ENCODE measurements at places on chromosomes 3 and 15.

DNA sequence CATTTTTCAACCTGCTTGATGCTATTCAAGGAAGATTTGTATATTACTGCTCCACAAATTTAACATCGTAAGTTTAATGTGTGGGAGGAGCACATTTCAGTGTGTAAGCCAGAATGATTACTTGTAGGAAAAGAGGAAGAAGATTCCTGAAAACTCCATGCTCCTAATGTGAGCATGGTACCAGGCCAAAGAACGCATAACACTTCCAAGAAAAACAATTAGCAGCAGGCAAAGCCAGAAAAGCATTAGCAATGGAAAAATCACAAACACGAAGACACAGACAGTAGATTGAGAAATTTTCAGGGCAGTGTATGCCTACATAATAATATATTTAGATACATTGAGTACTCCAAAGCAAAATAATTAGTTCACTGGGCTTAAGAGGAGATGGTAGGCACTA, 96.6 kb upstream of the CBLB start:
- DNase-seq, result no peak

- DNase-seq, result no peak
Measured at GRCh38 chr3:129557548-129557894, 14.5 kb downstream of the H1-8 start.

DNA sequence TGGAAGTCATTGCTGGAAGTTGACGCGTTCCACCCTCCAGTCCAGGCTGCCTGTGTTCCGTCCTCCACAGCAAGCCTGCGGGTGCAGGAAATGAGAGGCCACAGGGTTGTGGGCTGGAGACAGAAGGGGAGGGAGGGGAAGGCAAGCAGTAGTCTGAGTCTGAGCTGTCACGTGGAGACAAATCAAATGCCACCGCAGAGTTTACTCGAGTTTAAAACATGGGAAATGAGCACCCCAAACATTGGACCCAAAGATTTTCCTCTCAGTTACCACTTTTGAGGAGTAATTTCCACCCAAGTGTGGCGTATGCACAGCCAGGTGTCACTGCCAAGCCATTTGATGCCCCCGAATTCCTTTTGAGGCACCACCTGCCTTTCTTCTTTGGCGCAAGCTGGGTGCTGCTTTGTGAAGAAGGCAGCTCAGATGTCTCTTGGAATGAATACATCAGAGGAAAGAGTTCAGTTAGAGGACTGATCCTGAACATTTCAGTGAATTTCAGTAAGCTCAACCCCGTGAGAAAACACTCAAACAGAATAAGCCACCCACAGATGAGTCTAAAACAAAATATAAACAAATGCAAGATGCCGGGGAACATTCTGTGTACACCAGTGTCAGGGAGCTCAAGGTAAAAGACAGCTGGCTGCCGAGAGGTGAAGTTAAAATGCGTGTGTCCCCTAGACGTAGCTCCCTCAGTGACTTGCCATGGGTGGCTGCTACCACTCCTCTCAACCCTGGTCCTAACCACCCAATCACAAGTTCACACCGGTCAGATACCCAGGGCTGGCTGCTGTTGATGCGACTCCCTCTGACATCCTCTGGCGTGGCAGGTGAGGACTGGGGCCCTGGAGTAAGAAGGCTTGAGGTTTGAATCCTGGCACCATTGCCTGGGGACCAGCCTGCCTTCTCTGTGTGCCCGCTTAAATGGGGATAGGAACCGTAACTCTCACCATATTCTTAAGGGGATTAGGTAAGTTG, 203.8 kb downstream of the UACA start:
- no peak for DNase-seq

GRCh38 chr3:48271763-48272498, 31.0 kb downstream of the ZNF589 start:
- no peak for DNase-seq

- DNase-seq, result no peak
Measured at GRCh38 chr3:188220097-188220788, 66.3 kb downstream of the LPP start.

- no peak for DNase-seq
Measured at GRCh38 chr3:123448536-123449101, at the start of gene ADCY5. ADCY5 (minus strand) TSS chr3:123449090; CDS start chr3:123448545, 545 bp downstream.

- DNase-seq, result no peak
Measured at GRCh38 chr3:115281697-115282675, 134.9 kb upstream of the ZBTB20 start.

GRCh38 chr3:190528706-190529105, 14.8 kb downstream of the IL1RAP start:
- DNase-seq, result no peak

DNA sequence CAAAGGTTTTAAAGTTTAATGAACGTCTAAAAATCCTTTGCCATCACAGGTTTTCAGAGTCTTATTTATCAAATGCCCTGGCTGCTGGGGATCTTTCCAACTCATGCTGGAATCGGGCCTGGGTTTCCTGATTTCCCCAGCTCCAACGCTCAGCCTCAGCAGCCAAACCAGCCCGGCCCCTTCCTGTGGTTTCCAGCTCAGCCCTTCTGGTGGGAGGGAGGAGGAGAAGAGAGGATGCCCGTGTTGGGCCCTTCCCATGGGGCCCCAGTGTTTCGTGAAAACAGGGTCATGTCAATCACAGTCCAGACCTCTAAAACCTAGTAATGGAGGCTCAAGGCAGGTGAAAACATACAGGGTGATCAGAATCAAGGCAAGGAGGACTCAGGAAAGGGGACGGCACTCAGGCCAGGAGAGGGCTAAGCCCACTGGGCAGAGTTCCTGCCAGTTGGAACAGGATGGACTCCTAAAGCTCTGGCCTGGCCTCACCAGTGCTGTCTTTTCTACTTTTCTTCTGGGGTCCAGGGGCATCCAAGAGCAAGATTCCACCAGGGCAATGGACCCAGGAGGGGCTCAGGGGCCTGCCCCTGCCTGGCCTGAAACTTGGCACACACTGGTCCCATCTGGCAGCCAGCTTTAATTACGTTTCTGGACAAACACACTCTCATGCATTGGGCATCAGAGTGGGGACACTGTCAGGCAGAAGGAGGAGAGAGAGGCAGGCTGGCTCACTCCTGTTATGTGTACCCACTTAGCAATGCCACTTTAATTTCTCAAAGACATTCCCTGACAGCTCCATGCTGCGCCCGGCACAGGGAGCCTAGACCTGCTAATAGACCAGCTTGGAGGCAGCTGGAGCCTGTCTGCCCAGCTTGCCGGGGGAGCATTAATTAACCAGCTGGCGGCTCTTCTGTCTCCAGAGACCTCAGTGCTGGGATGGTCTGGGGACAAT, 194.6 kb downstream of the FAM43A start:
- no peak for DNase-seq

DNA sequence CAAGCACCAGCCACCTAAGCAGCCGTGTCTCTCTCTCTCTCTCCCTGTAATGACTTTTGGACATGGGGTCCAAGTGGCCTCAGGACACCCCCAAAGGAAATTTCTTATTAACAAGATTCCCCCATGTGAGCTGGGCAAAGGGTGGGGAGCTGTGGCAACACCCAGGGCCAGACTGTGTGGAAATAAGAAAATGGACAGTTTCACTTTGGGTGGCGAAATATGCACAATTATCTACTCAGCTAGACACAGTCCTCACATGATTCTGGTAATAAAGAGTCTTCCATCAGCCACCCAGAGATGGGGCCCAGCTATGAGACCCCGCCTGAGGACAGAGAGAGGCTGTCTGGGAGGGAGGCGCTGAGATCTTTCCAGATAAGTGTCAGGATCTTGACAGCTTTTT, 96.8 kb upstream of the TPM1 start:
- DNase-seq, result no peak

- DNase-seq, result no peak
Measured at GRCh38 chr3:125143538-125143937, 69.0 kb downstream of the SLC12A8 start.

DNA sequence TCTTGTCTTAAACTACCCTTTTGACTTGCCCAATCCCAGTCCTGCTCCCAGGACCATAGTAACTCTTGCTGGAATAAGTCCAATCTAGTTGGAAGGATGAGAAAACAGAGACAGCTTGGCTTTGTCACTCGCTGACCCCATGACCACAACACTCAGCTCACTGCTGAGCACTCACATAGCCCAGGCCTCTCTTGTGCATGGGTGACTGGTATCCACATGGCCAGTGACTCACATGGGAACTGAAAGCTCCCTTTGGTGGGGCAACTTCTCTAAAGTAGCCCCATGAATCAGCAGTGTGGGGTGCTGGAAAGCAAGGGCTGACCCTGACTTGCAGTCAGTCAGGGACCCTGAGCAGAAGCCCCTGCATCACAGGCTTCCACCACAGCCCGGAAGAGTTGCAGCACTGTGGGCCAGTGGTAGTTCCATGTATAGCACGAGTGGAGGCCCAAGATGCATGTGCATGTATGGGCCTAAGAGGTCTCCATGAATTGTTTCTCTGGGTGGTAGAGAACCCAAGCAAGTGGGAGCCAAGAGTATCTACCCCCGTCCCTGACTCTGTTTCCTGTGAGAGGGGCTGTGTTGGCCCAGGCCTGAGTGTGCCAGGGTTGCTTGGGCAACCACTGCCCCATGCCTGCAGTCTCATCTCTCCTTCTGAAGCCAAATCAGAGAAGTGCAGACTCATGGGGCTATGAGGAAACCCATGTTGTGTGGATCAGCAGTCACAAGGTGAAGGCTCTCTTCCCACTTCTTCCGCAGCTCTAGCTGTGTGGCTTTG, 62.1 kb upstream of the XCR1 start:
- no peak for DNase-seq

- DNase-seq, result no peak
Measured at GRCh38 chr3:129592381-129593131, 13.9 kb downstream of the PLXND1 start.

DNA sequence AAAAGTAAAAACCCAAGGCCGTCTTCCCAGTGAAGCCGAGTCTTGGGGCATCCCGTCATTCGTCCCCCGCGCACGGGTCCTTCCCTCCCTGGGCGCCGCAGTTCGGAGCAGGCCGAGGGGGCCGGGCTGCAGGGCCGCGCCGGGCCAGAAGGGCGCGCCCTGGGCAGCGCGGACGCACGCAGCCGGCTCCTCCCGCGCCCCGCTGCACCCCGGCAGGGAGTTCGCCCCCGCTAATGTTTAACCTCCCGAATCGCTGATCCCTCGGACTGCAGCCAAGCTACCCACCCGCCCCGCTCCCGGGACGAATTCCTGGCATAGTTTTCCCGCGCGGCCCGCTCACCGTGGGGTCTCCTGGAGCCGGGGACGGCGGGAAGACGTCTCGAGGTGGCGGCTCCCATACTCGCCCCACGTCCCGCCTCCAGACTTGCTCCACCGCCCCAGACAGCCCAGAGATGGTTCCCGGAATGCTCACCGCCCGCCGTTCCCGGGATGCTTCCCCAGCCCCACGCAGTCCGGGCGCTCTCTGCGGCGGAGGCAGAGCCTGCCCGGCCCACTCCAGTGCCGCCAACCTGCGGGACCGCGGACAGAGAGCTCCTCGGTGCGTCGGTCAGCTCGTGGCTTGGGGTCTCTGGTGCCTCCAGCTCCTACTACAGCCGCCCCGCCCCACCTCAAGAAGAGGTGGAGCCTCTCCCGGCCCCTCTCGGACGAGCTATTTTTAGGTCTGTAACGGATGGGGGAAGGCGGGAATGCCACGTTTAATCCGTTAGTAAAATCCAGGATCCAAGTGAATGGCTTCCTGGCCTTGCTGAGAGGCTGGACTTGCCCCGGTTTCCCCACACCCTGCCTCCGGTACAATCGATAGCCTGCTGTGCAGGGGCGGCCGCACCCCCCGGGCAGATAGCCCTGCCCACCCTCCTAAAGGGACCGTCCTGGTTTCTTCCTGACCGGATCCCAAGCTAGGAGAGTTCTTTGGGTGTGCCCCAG, at the start of gene DZIP1L:
TSS of gene DZIP1L (minus strand) at position 621 of the 984 bp plus-strand sequence. CDS start 11,637 bp downstream, outside the sequence.
- DNase-seq, result peak; percentile 67

GRCh38 chr3:16048435-16049318, 125.8 kb upstream of the GALNT15 start:
- DNase-seq, result peak; percentile 62

DNA sequence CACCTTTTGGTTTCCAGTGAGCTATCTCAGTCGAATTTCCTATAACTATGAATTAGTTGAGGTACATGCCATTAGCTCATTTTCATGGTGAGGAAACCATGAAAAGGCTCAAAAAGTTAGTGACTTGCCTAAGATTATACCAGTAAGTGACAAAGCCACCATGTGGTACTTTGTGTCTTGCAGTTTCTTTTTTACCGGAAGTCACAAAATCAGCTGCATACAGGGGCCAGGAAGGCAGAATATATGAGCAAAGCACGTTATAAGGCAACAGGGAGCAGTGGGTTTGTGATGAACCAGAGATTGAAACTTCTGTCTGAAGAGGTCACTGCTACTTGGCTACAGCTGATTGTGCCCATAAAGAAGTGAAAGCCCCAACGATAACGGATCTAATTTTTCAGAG, 50.3 kb downstream of the CMTM8 start:
- DNase-seq, result no peak

DNA sequence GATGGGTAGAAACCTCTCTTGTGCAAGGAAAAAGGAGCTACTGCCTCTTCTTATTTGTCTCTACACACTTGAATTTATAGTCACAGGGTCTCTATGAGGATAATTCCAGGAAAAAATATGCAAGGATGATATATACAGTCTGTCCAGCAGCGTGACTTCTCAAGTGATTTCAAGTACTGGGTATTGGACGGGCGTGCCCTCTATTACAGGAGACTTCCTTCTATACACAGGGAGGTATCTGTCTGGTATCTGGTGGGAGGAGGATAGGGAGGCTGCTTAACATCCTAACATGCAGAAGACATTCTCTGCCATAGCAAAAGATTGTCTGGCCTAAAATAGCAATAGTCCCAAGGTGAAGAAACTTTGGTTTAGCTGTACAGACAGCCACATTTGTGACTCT, 146.1 kb downstream of the TPRG1 start:
- no peak for DNase-seq

DNA sequence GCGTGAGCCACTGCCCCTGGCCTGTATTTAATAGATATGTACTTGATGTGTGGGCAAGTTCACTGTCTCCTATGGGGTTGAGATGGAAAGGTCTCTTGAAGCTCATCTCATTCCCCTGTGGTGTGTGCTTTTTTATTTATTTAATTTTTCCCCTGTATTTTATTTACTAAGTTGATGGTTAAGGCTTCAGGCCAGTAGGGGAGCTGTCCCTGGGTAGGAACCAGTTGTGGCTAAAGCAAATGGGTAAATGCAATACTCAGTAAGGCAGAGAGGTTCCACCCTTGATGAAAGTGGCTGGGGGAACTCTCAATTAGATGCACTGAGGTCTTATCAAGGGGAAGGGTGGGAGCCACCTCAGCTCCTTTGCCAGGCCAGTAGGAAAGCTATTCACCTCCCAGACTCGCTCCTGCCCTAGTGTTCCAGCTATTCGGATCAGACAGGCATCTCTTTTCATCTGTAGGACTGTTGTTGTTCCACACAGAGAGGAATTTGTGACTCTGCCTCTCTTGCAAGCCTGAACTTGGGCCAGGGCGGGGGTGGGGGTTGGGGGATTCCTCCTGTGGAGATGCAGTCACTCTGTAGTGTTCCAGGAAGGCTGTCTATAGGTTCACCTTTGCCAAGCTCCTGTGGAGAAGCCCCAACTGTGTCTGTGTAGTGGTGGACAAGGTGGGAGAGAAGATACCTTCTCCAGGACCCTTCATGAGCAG, 26.1 kb downstream of the PCCB start:
- no peak for DNase-seq

DNA sequence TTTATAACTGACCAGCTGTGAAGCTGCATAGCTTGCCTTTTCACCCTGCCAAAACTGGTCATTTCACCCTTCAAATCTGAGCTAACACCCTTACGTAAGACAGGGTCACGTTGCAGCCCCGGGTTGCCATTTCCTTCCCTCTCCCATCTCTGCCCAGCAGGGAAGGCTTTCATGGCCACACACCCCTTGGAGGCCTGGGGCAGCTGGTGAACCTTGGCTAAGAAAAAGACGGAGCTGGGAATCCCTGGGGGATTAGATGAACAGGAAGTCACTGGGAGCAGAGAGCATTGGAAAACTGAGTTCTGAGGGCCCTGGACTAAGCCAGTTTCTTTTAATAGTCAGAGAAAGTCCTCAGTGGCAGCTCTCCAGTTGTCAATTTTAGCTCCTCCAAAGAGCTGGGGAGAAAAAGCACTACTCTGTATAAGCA, 67.8 kb downstream of the TTC23 start:
- DNase-seq, result no peak

Measured in fibroblast of skin of left quadriceps (primary cell).